Posterior vena cava (tissue), 2 donors: ENCODE measurements at places on chromosomes 3 and 15. TPM values are rescaled to one million over a fixed set of nuclear protein-coding genes. Genes with fewer than 3 reads are reported as not detected.

Gene DUOXA2
- total RNA-seq = not detected

Gene ZPLD1
- 1.5 TPM for total RNA-seq

Gene PCBP4
- total RNA-seq = 48.9 TPM

Gene GALNT15
- total RNA-seq = 130 TPM

Gene IL16
- 12.1 TPM for total RNA-seq

Gene RTP4
- total RNA-seq = 3.0 TPM

Gene DNAH1
- 9.4 TPM for total RNA-seq

Gene CCR1
- total RNA-seq = 23.7 TPM

Gene MME
- 3.2 TPM for total RNA-seq

Gene CDHR4
- total RNA-seq = 0.46 TPM

Gene RIOX2
- total RNA-seq = 20.0 TPM

Gene CHRNB4
- total RNA-seq = not detected

Gene SKOR1
- total RNA-seq = 0.76 TPM

Gene ALG1L2
- total RNA-seq = 1.1 TPM

Gene ATP6V1A
- 38.5 TPM for total RNA-seq

Gene SLCO3A1
- 26.6 TPM for total RNA-seq

Gene PLCL2
- total RNA-seq = 11.9 TPM

Gene PLA2G4D
- total RNA-seq = not detected

Gene TTLL13
- total RNA-seq = not detected

Gene LRRC31
- not detected for total RNA-seq

Gene EIF4A2
- 263 TPM for total RNA-seq

Gene LEKR1
- 1.4 TPM for total RNA-seq

Gene SNTN
- not detected for total RNA-seq

Gene NUP210
- 2.2 TPM for total RNA-seq

Gene THRB
- total RNA-seq = 25.0 TPM

Gene PIERCE2
- 1.8 TPM for total RNA-seq

Gene PLCB2
- 29.0 TPM for total RNA-seq

Gene CCDC14
- 28.5 TPM for total RNA-seq

Gene EAF2
- total RNA-seq = 7.9 TPM

Gene ILDR1
- 0.10 TPM for total RNA-seq

Gene PRR20G
- not detected for total RNA-seq

Gene ZCWPW2
- total RNA-seq = 2.2 TPM

Gene ESYT3
- 0.43 TPM for total RNA-seq

Gene MYH15
- 0.19 TPM for total RNA-seq

Gene SLC28A2
- not detected for total RNA-seq

Gene CLDN1
- 1.1 TPM for total RNA-seq

Gene KBTBD8
- 2.3 TPM for total RNA-seq

Gene SEMA6D
- 7.5 TPM for total RNA-seq

Gene STRIT1
- not detected for total RNA-seq

Gene CSTA
- total RNA-seq = 9.7 TPM

Gene LZTFL1
- total RNA-seq = 12.7 TPM

Gene COL6A5
- not detected for total RNA-seq

Gene ZDHHC23
- 2.3 TPM for total RNA-seq

Gene OR5K2
- not detected for total RNA-seq

Gene GNB4
- total RNA-seq = 66.6 TPM

Gene SCAANT1
- not detected for total RNA-seq

Gene PLCD1
- total RNA-seq = 40.9 TPM

Gene SEMA7A
- 2.0 TPM for total RNA-seq

Gene VGLL3
- total RNA-seq = 87.2 TPM

Gene TMC3
- not detected for total RNA-seq

Gene NDN
- total RNA-seq = 40.7 TPM

Gene ROPN1B
- not detected for total RNA-seq

Gene TMEM266
- total RNA-seq = 0.28 TPM

Gene DAZL
- not detected for total RNA-seq

Gene HYKK
- 4.3 TPM for total RNA-seq
